ENCODE measurements at places on chromosomes 7 and 10.

GRCh38 chr7:46468753-46469356 lies 547.8 kb upstream of the IGFBP3 start:
- DNase-seq, result no peak

GRCh38 chr7:155466814-155467733 lies 9.1 kb downstream of the EN2 start:
- DNase-seq, result no peak

- DNase-seq, result no peak
Measured at GRCh38 chr7:41170466-41170865, 532.4 kb downstream of the INHBA start.

- no peak for DNase-seq
Measured at GRCh38 chr7:13036256-13036780, 348.9 kb downstream of the ARL4A start.

Measured in NCI-H524 treated with DMSO at 0.1 percent for 48 hours (cell line).